ENCODE measurements at places on chromosomes 6 and 20. TPM values are rescaled to one million over a fixed set of nuclear protein-coding genes. Genes with fewer than 3 reads are reported as not detected.

Gene ENPP5
- 18.5 TPM for polyA plus RNA-seq

GRCh38 chr6:108872575-108872974 lies 24.4 kb downstream of the ARMC2 start:
- DNase-seq, result no peak

DNA sequence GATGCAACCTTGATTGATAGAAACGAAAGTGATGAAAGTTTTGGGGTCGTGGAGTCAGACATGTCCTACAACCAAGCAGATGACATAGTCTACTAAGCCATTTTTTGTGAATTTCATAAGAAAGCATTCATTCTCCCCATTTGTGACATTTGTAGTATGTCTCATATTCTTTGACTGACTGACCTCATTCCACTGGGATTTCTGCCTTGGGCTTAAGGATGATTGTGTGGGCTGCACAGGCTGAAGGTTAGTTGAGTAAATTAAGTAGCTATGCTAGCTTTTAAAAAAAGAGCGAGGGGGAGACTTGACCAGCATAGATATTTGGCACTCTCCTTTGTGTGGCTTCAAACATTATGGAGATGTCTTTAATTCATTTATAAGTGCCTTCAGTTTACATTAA lies 28.9 kb downstream of the STMND1 start:
- DNase-seq, result no peak

DNA sequence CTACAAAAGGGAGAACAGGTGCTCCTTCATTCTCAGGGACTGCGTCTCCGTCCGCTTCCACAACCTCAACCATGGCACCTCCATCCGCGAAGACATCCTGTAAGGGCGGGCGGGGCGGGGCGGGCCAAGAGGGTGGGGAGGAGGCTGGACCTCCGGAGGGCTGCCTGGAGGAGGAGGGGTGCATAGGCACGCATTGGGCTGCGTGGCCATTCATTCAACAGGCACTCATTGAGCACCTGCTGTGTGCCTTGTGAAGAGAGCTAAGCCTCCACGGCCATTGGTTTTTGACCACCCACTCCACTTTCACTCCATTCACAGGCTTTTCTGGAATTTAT lies 435 bp downstream of the ZSWIM3 start:
- no peak for DNase-seq

Measured in left renal pelvis (tissue), 4 donors.